ENCODE measurements at places on chromosomes 2 and 18.
A peak's percentile ranks its signal among the peaks of the same experiment; 100 is the strongest.

DNA sequence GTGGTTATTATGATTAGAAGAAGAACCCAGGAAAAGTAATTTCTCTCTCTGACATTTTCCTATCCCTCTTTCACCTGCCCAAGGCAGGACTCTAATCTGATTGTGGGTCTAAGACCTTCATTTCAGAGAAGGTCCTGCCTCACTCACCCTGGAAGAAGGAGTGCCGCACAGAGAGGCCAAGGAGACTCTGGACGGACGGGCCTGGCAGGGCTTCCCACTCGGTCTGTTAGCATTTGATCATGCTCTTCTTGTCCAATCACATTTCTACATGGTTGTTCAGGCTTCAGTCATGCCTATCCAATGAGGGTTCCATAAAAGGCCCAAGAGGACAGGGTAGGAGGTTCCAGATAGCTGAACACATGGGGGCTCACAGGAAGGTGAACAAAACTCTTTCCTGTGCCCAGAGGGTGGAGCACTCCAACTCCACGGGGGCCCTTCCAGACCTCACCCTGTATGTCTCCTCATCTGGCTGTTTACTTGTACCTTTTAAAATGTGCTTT is 27.0 kb downstream of the ZNF892 start:
- no peak for DNase-seq

DNA sequence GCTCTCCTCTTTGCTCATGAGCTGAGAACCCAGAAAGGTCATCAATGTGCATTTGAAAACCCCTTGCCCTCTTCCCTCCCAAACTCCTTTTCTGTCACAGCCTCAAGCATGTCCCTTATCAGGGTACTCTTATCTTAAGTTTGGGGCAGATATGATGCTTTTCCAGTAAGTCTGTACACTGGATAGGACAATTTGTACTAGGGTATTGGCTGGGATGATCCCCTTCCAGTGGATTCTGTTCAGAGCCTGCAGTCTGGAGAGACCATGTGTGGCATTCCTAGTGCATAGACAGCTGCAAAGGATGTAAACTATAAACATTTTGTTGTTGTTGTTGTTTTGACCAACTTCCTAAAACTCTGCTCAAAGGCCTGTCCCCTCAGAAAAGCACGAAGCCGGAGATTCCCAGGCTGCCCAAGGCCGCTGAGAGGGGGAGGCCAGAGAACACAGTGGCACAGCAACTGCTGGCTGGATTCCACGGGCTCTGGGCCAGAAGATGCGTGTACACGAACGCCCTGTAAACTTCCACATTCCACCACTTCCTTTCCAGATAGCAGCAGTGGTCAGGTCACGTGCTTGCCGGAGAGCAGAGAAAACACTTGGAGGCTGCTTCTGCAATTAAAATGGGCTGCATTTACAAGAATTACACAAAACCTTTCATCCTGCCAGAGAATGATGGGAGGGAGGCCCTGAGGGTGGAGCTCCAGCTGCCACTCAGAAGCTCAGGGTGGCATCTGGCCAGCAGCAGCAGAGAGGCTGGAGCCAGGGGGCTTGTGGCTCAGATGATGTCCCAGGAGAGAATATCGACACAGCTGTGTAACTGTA is 42.1 kb downstream of the BMP10 start:
- DNase-seq, result peak; percentile 84

- DNase-seq, result no peak
Observed at GRCh38 chr2:75023666-75024455, 65.4 kb downstream of the POLE4 start.

DNA sequence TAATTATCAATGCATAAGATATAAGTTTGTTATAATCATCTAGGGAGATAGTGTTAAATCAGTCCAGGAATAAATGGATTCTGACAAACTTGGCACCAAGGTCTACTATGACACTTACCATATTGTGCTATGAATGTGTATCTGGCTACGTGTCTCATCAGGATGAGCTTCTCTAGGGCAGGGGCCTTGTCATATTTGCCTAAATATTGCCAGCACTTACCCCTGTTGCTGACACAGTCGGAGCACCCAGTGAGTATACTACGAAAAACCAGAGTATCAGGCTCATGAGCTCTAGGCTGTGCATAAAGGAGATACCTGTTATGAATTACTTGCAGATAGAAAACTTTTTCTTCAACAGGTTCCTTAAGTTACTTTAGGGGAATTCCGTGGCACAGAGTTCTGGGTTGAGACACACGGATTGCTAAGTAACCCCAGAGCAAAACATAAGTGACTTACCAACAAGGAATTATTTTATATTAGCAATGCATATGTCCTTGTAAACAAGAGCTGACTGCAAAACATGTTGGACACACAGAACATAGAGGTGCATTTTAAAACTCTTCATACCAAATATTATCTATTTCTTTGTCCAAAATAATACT is 7.7 kb upstream of the TTC39C start:
- DNase-seq, result no peak

DNA sequence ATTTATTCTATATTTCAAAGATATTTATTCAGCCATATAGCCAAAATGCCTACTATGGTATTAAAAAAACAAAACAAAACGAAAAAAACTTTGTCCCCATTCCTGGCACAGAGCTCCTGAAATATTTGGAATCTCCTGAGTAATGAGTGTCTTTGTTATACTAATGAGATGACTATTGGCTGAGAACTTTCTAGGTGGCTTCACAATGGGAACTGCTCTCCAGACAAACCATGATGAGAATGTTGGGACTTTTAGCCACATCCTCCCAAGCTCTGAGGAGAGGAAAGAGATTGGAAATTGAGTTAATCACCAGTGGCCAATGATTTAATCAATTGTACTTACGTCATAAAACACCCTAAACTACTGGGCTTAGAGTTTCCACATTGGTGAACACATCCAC is 631.8 kb upstream of the SETBP1 start:
- no peak for DNase-seq

GRCh38 chr18:74544898-74545297 is 10.6 kb downstream of the CNDP1 start:
- DNase-seq, result no peak

- no peak for DNase-seq
Observed at GRCh38 chr2:8193686-8194615, 487.9 kb upstream of the ID2 start.

- no peak for DNase-seq
Observed at GRCh38 chr2:101368376-101368775, 18.9 kb downstream of the CREG2 start.

DNA sequence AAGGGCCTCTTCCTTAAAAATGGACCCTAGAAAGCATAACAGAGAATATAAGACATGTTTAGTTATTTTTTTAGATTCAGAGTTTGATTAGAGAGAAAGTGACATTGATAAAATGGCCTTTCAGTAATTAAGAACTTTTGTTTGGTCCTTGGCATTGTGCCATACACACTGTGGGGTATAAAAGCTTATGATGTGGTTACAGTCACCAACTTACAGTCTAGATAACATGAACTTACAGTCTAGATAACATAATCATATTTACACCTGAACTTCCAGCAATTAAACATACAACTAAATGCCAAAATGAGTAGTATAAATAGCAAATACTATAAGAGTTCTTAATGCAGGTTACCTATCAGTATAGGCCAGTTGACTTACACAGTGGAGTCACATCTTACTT is 25.6 kb upstream of the EFEMP1 start:
- DNase-seq, result no peak

GRCh38 chr2:120850551-120850950 is 114.9 kb downstream of the GLI2 start:
- no peak for DNase-seq

DNA sequence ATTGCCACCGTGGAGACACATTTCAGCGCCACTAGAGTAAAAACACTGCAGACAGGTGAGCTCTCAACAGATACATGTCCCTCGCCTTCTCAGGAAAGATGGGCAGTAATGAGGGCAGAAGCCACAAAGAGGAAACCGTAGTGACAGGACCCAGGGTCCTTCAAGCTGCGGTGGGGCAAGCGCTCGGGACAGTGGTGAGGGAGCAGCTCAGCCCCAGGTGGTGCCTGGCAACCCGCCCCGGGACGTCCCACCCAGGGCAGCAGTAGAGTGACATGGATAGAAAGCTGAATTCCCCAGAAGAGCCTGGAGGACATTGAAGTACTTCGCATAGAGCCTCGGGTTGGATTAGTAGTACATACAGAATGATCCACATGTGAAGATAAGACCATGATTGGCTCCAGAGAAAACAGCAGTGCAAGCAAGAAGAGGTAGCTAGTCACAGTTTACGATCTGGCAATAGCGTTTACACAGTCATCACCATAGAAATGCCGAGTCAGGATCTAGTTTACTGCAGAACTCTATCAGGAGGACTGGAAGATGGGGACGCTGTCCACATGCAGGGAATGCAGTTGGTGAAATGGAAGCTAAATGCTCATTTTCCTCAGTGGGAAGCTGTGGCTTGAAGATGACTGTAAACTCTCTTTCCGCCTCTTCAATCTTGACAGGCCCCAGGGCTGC is 37.4 kb upstream of the ALPP start:
- no peak for DNase-seq

DNA sequence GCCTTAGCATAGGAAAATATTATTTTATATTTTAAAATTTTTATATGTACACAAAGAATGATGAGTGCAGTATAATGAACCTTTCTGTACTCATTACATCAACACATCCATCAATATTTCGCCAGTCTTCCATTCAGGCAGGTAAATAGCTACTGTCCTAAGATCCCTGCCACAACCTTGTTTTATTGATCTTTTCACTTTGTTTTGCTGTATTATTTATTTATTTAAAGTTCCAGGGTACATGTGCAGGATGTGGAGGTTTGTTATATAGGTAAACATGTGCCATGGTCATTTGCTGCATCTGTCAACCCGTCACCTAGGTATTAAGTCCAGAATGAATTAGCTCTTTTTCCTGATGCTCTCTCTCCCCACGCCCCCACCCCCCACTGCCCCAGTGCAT is 64.6 kb downstream of the INHBB start:
- no peak for DNase-seq

DNA sequence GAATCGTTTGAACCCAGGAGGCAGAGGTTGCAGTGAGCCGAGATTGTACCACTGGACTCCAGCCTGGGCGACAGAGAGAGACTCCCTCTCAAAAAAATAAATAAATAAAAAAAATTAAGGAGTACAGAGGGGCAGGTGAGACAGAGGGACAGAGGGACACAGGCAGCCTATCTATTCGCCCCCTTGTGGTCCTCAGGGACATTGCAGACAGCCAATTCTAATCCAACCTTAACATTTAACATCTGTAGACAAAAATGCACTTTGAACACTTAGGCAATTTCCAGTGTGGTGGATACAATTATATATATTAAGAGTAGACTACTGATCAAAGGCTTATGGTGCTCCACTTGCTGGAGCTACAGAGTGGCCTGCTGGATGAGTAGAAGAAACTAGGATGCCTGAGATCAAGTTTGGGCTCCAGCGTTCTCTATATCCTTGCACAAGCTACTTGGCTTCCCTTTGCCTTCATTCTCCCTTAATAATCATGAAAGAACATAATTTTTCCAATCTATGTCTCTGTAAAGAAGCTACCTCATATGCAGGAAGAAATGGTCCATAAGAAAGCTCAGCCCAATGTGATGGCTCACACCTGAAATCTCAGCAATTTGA is 8.2 kb upstream of the SMARCAL1 start:
- peak; percentile 37 for DNase-seq

DNA sequence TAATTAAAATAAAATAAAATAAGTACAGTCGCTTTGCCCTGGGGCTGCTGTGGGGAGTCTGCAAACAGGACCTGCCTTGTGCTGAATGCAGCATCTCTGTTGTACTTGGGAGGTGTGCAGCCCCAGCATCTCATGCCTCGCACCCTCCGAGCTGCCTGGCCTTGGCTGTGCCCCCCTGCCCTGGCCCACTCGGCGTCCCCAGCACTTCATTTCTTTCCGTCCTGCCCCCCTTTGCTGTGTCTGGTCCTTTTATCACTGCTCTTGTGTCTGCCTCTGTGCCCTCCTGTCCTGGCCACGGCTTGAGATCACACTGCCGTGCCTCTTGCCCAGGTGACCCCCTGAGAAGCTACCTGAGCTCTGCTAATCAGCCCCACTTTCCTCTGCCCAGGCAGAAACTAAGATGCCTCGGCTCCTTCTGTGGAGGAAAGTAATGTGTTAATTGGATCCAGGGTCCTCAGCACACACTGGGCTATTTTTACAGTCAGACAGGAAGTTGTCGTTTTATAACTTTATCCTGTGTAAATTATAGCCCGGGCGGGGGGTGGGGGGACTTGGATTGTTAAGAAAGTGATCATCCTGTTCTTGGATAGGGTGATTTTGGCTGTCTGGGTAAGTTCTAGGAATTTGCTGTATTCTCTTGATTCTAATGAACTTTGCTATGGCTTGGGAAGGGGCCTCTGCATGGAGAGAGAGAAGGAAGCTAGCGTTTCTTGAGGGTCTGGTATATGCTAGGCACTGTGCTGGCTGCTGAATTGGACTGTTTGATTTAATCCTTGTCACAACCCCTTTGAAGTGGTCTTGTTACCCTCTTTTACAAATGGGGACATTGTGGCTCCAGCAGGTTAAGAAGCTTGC is 69.4 kb downstream of the AGAP1 start:
- no peak for DNase-seq

DNA sequence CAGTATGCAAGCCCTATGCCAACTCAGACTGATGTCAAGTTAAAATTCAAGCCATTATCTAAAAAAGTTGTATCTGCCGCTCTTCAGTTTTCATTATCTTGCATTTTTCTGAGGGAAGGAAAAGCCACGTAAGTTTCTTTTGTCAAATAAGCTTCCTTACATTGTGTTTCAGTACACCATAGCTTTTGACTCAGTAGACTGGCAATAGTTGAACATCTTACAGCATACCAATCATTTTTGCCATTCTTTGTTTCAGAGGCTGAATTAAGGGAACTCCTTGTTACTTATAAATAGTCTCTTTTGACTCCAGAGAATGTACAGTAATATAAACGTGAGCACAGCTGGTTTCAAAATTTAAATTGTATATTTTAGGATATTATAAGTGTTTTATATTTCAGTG is 120.6 kb downstream of the EHBP1 start:
- DNase-seq, result no peak

DNA sequence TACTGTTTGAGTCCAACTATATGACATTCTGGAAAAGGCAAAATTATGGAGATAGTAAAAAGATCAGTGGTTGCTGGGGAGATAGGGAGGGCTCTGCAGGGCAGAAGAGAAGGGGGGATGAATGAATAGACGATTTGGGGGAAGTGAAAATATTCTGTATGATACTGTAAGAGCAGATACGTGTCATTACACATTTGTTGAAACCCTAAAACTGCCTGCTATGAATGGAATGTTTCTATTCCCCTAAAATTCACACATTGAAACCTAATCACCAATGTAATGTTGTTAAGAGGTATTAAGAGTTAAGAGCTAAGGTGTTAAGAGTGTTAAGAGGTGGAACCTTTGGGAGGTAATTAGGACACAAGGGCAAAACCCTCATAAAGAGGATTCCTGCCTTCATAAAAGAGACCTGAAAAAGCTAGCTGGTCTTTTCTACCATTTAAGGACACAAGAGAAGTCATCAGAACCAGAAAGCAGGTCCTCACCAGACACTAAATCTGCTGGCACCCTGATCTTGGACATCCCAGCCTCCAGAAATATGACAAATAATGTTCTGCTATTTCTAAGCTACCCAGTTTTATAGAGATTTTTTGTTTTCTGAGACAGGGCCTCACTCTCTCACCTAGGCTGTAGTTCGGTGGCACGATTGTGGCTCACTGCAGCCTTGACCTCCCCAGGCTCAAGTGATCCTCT is 76.2 kb downstream of the ATAD2B start:
- no peak for DNase-seq

- no peak for DNase-seq
Observed at GRCh38 chr2:202754936-202755335, 116.6 kb downstream of the ICA1L start.
